ENCODE measurements at places on chromosomes 1 and 21.

DNA sequence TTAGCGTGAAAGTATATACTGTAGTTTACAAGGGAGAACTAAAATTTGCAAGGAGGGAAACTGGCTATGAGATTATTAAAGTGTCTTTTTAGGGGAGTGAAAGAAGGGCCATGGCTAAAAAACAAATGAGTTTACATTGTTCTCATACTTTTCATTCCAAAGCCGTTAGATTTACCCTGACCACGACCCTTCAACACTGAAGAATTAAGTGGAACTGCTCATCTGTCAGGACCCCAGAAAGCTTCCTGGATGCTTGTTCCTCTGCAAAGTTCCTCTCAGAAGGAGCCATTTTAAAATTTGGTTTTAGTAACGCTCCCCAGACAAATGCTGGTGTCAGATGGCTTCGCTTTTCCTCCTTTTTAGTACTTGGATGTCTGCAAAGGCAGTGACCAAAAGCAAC, 82.7 kb upstream of the ZBTB18 start:
- DNase-seq, result no peak

- no peak for DNase-seq
Measured at GRCh38 chr1:8167936-8168335, 141.8 kb upstream of the ERRFI1 start.

DNA sequence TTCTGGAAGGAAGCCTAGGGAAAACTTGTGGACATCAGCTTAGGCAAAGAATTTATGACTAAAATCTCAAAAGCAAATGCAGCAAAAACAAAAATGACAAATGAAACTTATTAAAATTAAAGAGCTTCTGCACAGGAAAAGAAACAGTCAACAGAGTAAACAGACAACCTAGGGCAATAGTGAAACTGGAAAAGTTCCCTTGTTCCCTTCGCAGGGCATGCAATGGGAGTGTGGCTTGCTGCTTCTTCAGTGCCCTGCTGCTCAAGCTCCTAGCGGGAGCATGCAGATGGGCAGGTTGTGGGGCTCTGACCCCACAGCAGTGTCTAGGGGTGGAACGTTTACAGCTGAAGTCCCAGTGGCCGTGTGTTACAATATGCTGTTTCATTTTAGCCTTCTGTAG, 1797.4 kb downstream of the NCAM2 start:
- DNase-seq, result no peak

DNA sequence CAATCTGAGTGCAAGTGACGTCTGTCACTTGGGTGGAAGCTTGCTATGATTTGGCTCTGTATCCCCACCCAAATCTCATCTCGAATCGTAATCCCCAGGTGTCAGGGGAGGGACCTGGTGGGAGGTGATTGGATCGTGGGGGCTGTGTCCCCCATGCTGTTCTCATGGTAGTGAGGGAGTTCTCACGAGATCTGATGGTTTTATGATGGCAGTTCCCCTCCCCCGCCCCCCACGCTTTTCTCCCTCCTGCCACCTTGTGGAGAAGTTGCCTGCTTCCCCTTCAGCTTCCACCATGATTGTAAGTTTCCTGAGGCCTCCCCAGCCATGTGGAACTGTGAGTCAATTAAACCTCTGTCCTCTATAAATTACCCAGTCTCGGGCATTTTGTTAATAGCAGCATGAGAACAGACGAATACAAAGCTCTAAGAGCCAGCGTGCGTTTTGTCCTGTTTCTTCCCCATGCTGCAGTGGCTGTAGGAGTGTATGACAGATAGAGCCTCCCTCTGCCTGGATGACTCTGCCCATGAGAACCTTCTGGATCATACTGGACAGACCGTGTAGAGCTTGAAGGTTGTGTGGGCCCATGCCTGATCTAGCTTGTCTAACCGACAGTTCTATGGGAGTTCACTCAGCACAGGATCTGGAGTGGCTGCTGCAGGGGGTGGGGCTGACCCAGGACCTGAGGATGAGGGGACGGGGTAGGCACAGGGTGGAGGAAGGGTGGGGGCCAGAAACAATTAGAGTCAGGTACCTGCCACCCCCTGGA, 139.7 kb upstream of the ERRFI1 start:
- DNase-seq, result no peak

GRCh38 chr1:65148548-65149350, 746 bp downstream of the AK4 start:
- DNase-seq, result no peak

DNA sequence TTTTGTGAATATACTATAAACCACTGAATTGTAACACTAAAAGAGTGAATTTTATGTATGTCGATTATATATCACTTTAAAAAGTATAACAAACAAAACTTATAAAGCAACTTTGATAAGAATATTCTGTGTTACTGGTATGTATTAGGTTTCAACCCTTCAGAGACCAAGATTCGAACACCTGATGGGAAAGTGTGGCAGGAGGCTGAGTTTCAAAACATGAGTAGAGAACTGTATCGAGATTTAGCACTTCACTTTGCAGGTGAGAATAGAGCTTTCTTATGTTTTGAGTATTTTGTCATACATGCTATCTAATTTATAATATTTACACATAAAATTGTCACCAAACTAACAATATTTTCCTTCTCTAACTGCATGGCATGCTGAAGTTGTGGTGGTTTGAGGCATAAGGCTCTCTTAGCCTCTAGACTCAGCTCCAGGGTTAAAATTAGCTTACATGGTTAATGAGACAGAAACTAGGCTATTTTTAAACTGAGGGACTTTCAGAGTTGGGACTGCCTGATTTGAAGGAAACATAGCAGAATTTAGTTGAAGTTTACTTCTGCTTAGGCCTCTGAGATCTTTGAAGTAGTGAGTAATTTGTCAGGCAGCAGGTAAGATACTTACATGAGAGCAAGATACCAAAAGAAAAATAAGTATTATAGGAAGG, 48.6 kb downstream of the CEP350 start:
- DNase-seq, result no peak

- peak; percentile 15 for DNase-seq
Measured at GRCh38 chr1:203480525-203481084, 5.0 kb downstream of the PRELP start.

DNA sequence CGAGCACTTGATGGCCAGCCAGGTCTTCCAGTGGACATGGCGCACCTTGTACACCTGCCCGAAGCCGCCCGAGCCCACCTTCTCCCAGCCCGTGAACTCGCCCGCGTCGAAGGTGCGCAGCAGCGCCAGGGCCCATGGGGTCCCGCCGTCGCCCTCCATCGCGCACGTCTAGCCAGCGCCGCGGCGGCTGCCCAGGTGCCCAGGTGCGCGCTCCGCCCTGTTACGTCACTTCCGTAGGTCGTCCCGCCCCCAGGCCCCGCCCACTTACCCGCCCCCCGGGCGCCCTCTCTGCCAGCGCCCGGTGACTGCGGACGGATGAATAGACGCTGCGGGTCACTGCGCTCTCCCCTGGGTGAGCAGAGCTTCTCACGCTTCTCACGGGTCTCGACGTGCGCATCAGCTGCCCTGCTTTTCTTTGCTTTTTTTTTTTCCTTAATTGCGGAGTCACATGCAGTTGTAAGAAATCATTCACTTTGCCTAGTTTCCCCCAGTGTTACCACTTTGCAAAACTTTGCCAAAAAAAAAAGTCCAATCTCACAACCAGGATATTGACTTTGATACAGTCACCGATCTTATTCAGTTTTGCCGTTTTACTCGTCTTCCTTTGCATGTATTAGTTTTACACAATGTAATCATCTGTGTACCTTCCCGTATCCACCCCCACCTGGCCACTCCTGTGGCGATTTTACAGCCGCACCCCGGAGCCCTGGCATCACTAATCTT, at the start of gene RIPK4:
RIPK4 (minus strand) TSS at position 170 of the 723 bp plus-strand sequence; CDS start at position 159, 11 bp downstream.
- DNase-seq, result peak; percentile 20

DNA sequence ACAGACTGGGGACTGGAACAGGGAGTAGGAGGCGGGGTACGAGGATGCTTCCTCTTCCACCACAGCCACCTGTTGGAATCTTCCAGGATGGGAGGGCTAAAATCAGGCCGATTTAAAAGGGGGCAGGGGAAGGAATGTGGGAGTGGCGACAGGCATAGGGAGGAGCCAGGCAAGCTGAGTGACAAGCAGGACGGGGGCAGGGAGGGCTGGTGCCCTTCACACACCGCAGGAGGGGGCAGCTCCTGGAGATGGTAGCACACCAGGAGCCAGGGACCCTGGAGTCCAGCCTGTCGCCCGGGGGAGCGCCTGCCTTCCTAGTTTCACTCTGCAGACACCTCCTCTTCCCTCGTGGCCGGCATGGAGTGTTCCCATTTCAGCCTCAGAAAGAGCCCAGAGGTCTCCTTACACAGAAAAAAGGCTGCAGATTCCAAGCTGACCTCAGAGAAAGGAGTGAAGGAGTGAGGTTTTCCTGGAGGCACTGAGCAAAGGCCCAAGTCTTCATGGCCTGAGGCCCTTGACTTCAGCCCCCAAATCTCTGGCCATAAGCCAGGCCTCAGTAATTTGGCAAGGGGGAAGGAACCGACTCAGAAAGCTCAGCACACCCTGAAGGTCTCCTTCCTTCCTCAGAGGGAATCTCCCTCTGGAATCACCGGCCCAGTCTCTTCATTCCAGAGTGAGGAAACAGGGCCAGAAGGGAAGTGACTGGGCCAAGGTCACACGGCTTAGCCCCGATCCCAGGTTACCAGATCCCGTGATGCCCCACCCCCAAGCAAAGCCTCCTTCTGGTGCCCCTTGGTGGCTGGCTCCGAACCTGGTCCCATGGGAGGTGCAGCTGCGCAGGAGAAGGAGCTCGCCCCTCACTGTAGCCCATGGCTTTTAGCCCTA, 8.1 kb downstream of the BLACAT1 start:
- DNase-seq, result no peak

DNA sequence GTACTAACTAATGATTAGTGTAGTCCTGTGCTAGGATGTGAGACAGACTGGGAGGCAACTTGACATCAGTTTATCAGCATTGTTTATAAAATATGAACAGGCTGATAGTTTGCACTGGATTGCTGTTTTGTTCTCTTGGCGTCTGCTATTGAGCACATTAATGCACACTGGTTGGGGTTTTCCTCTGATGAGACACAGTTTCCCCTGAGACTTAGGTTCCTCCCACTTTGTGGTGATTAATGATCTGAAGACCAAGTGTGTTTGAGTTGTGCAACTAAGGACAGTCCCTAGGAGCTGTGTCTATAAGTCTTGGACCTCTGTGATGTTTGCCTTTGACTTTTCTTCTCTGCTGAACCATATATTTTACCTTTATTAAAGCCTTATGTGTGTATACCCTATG, 1015.4 kb downstream of the AMY1C start:
- no peak for DNase-seq

- DNase-seq, result no peak
Measured at GRCh38 chr1:80218112-80218511, 1211.6 kb upstream of the ADGRL4 start.

GRCh38 chr1:248873993-248874533, 15.2 kb upstream of the ZNF692 start:
- peak; percentile 66 for DNase-seq

- no peak for DNase-seq
Measured at GRCh38 chr1:89953131-89953626, 41.7 kb upstream of the ZNF326 start.

DNA sequence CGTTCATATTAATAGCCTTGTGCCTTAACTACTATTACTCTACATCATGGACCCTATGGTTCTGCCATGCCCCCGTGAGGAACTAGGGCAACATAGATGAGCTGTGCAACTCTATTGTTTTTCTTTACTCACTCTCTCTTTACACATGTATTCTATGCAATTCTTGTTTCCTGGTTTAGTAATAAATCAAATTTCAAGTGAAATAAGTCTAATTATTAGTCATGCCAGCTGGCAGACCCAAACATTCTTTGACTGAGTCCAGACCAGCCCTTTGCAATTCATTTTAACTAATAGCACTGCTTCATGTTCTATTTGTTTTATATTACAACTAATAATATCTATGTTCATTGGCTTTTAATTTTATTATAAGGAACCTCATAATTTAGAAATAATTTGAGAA, 789.3 kb upstream of the ADAMTS5 start:
- no peak for DNase-seq

- no peak for DNase-seq
Measured at GRCh38 chr1:52414942-52415341, 10.5 kb downstream of the PRPF38A start.

DNA sequence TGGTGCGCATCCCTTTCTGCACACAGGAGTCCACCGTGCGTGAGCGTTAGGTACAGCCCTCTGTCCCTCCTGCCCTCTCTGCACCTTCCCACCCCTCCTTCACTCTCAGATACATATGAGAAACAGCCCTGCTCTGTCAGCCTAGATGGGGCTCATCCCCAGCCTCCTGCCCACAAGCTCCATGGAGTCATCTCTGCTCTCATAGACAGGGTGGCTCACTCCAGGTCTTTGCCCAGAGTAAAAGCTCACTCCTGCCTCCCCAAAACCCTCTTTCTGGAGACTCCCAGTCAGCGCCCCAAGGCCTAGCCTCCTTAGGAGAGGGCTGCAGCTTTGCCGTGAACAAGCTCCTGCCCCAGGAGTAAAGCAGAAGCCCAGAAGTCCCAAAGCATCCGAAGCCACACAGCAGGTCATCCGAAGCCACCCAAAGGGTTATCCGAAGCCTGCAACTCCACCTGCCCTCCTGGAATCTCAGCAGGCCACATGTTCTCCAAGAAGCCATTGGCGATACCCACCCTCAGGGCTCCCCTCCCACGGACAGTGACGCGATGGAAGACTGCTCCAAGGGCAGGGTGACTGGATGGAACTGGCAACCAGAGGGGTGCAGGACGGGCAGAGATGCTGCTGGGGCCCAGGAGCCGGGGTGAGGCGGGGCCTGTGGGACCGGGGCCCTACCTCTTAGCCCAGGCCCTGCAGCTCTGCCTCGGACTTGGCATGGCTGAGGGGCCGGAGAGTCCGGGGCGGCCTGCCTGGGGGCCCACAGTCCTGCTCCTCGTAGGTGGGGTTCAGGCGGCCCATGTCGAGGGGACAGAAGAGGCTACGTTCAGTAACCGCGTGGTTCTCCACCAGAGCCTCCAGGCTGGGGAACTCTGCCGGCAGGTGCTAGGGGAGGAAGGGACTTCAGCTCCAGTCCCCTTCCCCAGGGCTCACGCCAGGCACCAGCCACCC, 3.6 kb upstream of the KIF17 start:
- DNase-seq, result no peak

- DNase-seq, result no peak
Measured at GRCh38 chr1:17516303-17517214, 22.9 kb upstream of the ARHGEF10L start.

DNA sequence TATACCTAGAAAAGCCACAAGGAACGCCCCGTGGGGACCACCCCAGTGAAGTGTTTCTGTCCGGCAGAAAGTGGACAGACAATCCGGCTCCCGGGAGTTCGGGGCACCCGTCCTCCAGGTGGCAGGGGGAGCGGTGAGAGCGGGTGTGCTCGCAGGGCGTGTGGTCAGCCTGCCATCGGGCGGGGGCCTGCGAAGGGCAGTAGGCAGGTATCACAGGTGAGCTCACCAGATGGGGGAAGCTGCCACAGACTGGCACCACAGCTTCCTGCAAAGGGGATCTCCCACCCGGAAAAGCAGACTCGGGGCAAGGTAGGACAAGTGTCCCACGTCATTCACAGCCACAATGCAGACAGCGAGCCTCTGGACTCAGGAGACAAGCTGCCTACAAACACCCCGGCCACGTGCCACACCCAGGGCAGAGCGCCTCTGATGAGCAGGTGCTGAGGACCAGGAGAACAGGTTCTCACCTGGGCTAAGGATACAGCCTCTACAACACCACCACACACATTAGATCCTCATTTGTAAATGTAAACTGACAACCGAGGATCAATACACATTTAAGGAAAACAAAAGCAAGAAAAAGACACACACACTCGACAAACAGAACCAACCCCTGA, 36.4 kb downstream of the VPS26C start:
- DNase-seq, result no peak
